Natural killer cell (primary cell): ENCODE measurements at places on chromosomes 6 and 20. TPM values are rescaled to one million over a fixed set of nuclear protein-coding genes. Genes with fewer than 3 reads are reported as not detected.
A peak's percentile ranks its signal among the peaks of the same experiment; 100 is the strongest.

DNA sequence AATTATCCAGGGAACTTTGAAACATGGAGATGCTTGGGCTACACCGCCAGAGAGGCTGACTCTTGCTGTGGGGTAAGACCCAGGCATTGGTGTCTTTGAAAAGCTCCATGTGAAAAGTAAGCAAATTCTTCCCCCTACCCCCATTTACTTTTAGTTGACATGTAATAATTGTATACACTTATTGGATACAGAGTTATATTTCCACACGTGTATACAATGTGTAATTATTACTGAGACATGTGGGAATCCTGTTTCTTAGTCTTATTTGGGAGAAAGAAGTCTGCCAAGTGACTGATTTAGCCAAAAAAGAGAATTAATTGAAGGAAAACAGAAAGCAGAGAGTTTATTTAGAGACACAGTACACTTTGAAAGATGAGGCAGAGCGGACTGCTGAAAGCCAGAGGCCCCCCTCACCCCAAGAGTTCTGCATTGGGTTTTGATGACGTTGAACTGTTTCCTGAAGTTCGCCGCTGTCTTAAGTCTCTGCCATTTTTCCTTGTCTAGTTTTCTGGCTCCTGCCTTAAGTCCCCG, 193.8 kb downstream of the PACRG start:
- DNase-seq = no peak

GRCh38 chr6:2630359-2630758, 120.4 kb downstream of the MYLK4 start:
- DNase-seq = no peak

DNA sequence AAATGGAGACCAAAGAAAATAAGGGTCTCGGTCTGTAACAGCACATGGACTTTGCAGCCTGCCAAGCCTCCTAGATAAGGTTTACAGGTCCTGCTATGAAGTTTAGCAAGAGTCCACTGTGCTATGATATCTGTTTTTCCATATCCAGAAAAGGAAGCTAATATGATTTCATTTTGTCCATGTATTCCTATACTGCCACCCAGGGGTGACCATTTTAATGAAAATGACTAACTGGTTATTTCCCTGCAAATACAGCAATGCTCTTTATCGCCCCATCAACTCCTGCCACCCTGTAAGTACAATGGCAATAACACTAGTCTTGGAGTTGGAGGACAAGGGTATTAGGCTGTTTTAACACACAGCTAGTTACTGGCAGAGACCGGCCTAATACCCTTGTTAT, 115.2 kb upstream of the GLP1R start:
- peak; percentile 35 for DNase-seq

DNA sequence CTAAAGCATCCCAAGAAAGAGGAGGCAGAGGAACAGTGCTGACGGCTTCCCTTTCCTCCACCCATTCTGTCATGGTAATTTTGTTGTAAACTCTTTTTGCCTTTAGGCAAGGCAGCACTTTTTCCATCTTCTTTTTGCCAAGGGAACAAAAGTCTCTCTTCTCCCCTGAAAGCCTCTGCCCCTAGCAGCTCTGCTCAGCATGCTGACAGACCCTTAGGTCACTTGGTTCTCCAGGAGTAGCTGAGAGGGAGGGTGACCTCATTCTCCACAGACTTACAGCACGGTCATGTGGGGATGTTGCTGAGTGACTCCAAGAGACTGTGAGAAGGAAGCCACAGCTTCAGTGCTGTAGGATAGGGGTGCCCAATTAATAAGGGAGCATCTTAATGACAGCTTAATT, 81.1 kb upstream of the RALGAPA2 start:
- DNase-seq = no peak

GRCh38 chr20:34538671-34539123, 19.8 kb upstream of the MAP1LC3A start:
- peak; percentile 32 for DNase-seq

DNA sequence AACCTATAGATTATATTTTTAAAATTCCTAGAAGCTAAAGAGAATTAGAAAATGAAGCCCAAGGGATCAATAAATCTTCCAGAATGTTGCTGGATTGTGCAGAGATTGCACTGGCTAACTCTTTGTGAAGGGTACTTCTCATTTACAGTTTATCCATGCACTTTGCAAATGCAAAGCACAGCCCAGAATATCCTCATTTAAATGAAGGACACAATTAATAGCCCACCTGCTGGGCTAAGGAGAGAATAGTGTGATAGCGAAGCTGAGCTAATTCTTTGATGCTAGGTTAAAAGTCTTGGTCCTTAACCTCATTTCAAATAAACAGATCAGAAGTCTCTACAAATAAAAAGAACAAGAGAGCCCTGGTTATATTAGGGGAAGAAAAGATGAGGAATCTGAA, 72.5 kb downstream of the SMPDL3A start:
- no peak for DNase-seq

DNA sequence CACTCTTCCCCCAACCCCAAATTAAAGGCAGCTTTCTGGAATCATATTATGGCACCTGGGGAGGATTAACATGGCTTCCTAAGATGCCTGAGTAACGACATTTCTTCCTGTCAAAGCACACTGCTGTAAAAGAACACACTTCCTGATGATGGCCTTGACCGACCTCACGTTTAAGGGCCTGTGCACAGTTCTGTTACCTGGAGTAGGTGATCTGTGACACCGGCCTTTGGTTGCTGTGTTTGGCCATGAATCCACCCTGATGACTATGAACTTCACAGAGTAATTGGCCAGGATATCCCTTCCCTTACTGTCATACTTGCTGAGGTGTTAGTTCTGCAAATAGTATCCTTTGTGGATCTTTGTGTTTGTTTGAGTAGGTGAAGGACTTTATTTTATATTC, 45.8 kb downstream of the PLCB4 start:
- DNase-seq = no peak

GRCh38 chr20:22368235-22368634, 216.1 kb downstream of the FOXA2 start:
- DNase-seq = no peak

KIAA0408 gene
- 0.58 TPM for total RNA-seq

DNA sequence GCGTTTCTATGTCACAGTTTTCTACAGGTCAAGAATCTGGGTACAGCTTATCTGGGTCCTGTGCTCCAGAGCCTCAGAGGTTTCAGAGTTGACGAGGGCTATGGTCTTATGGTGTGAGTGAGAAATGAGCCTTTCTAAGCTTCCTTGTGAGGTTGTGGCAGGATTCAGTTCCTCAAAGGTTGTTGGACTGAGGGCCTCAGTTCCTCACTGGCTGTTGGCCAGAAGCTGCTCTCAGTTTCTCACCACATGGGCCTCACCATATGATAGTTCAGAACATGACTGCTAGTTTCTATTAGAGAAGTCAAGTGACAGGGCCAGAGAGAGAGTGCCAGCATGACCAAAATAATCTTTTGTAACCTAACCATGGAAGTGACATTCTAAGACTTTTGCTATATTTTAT, 96.1 kb downstream of the NUS1 start:
- no peak for DNase-seq

DNA sequence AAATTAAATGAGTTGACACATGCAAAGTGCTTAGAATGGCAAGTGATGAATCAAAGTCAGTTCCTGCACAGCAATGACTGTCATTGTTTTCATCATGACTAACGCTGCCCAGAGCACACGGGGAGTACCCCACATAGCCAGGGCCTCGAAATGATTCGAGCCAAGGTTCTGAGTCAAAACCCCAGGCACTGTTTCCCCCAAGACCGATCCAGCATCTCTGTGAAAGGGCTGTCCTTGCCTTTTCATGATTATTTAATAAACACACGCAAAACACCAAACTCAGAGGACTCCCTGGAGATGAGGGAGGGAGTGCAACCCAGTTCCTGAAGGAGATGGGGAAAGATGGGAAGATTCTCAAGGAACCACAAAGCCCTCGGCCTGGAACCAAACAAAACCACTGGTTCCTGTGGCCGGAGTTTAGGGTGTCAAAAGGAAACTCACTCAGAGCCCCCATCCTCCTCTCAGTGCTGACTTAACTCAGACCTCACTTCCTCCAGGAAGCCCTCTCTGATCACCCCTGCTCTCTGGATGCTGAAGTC, 3.8 kb downstream of the PREX1 start:
- peak; percentile 69 for DNase-seq

GRCh38 chr20:51625105-51625504, 82.6 kb upstream of the NFATC2 start:
- no peak for DNase-seq

ABHD12 gene
- total RNA-seq = 28.5 TPM

DNA sequence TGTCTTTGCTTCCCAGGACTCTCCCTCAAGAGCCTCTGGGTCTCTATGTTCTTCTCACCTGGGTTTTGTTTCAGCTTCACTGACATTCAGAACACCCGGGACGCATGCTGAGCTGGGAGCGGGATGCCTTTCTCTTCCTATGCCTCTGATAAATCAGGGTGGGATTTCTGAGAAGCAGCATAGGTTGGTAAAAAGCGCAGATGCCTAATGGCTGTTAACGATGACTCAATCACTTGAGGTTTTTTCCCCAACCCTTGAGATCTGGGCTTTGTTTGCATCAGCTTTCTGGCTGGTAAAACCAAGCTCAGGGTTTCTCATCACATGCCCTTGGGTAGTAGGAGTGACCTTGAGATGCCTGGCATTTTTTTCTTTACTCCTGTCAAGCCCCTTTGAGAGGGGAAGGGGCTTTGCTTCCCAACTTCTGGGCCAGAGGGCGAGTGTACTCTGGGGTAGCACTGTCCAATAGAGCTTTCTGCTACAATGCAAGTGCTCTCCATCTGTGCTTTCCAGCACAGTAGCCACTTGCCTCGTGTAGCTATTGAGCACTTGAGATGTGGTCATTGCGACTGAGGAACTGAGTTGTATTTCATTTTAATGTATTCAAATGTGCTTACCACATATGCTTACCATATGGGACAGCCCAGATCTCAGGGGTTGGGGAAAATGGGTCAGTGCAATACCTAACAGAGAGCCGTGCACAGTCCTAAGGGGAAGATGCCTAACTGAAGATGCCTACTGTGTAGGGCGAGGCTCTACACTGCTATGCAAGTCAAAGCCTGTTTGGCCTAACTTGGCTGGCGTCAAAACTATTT, 69.1 kb downstream of the PPP1R14C start:
- no peak for DNase-seq

LGSN gene
- total RNA-seq = not detected

DNA sequence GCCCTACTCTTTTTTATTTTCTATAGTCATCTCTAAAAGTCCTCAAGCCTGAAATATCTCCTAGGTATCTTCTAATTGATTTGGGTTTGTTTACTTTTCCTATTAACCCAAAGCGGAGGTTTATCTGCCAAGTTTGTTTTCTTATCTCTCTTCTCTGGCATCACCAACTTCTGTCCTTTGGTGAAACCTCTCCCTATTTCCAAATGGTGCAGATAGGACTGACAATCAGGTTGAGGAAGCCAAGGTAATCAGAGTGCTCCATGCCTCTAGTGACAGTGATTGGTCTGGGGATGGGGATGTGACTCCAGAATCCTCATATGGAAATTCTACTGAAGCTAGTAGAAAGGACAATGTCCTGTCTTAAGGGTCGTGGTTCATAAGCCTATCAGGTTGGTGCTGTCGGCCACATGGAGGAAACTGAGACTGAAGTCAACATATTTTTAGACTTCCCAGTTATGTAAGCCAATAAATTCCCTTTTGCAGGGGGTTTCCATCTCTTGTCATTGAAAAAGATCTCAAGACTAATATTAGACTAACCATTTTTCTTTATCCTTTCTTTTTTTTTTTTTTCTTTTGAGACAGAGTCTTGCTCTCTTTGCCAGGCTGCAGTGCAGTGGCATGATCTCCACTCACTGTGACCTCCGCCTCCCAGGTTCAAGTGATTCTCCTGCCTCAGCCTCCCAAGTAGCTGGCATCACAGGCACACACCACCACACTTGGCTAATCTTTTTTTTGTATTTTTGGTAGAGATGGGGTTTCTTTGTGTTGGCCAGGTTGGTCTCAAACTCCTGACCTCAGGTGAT, 28.0 kb downstream of the KIF6 start:
- no peak for DNase-seq

DNA sequence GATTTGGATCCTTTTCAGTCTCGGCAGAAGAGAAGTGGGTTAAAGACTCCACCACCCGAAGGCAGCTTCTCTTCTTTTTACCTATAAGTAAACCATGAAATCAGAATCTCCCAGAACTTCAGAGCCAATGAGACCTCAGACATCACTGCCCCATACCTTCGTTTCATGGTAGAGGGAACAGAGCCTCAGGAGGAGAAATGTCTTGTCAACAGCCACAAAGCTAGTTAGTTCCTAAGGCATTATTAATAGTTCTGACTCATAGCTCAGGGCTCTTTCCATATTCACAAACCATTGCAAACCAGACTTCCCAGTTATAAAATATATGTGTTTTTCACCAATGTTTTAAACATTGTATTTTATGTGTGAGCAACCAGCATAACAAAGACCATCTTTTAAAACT, 118.7 kb upstream of the RIPOR2 start:
- DNase-seq = no peak

DNA sequence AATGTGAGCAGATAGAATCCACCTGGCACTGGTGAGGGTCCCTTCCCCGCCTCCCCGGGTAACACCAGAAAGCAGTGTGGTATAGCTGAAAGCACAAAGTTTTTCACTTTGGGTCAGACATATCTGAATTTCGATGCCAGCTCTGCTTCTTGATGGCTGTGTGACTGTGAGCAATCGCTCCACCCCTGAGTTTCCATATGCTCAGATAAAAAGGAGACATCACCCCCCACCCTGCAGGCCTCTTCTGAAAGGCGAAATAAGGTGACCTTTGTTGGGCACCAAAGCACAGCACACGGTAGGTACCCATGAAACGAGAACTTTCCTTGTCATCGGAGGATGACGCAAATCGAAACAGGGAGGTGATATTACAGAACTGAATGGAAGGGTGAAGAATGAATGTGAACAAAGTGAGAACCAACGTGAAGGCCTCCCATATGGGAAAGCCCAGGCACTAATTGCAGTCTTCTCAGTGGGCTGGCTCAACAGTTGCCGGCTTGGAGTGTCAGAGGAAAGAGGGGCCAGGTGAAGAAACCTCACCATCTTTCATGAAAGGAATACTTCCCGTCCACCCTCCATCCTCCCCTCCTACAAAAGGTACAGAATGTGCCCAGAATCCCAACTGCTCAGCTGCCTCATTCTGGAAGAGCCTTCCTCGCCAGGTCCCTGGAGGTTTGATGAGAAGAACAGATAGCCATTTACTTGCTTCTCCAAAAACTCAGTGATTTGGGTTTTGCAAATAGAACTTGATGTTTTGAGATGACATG, 61.8 kb downstream of the NFATC2 start:
- no peak for DNase-seq

DNA sequence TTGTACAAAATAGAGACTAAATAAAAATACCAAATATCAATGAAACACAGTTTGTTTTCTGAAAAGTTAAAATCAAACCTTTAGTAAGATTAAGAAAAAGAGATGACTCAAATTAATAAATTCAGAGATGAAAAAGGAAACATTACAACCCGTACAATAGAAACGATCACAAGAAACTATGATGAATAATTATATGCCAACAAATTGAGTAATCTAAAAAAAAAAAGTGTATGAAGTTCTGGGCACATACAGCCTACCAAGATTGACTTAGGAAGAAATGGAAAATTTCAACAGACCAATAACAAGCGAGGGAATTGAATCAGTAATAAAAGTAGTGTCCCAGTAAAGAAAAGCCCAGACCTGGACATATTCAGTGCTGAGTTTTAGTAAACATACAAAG, 94.8 kb downstream of the STXBP5 start:
- DNase-seq = no peak
